ENCODE measurements at places on chromosomes 6 and 20.

- DNase-seq, result no peak
Measured at GRCh38 chr6:18021166-18021850, 33.9 kb upstream of the KIF13A start.

DNA sequence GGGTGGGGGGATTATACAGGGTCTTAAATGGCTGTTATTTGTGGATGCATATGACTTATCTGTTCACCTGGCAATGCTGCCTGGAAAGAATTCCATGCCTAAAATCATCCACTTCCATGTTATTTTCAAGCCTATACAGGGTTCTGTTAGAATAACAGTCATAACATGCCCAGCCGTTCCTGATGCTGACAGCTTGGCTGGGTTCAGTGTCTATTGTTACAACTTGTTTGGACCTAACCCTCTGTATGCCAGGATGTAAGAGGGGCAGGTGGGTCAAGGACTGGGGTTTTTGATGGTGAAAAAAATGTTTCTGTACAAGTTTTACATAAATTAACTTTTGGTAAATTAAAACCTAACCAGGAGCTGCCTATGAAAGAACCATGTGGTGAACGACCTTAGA lies 79.8 kb downstream of the GINS1 start:
- DNase-seq, result no peak

GRCh38 chr6:64146876-64147275 lies 511.3 kb downstream of the PHF3 start:
- DNase-seq, result no peak

- no peak for DNase-seq
Measured at GRCh38 chr20:4513720-4514119, 208.0 kb upstream of the PRND start.

DNA sequence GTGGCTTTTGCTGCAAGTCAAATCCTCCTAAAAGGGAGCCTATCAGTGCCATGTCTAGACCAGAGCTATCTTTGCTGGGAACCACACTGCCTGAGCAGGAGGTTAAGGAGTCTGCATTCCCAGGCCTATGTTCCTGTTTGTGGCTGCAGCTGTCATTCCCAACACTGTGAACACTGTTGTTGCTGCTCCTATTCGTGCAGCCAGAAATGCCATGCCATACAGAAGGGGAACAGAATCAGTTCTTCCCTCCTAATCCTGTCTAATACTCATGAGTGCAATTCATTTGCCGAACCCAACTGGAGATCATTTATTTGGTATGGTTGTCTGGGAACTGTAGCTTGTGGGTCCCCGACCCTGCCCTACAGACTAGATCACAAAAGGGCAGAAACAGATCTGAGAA lies 406.5 kb upstream of the GJE1 start:
- no peak for DNase-seq

- no peak for DNase-seq
Measured at GRCh38 chr6:41630946-41631345, 7.3 kb upstream of the MDFI start.

- no peak for DNase-seq
Measured at GRCh38 chr6:152188011-152188410, 380.5 kb downstream of the ESR1 start.

DNA sequence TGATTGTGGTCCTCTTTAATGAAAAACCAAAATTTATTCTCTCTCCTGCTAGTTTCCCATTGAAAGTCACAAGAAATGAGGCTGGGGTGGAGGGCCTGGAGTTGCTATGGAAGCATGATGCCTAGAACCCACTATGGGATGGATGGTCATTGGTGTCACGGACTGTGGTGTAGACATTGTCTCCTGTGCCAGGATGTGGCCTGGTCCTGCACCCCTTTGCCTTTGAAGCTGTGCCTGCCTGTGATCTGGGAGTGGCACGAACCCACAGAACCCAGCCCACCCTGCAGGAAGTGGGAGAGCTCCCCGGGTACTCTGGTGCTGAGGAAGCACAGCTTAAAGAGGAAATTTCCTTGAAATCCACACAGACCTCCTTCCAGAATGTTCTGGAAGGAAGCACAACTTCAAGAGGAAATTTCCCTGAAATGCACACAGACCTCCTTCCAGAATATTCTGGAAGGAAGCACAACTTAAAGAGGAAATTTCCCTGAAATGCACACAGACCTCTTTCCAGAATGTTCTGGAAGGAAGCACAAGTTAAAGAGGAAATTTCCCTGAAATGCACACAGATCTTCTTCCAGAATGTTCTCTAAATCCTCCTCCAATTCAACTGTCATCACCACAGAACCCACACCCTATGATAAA lies 105.6 kb downstream of the CDH26 start:
- no peak for DNase-seq

DNA sequence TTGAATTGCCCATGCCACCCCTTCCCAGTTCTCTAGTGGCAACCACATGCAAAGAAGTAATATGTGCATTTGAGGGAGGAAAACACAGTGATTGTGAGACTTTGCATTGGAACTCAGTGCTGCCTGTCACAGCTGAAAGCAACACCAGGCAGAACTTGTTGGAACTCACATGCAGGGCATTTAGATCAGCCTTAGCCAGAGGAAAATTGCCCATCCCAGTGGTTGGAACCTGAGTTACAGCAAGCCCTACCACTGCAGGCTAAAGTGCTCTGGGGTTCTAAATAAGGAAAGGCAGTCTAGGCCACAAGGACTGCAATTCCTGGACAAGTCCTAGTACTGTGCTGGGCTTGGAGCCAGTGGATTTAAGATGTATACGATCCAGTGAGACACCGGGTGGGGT lies 245.3 kb upstream of the UFL1 start:
- no peak for DNase-seq

GRCh38 chr6:165231581-165232561 lies 77.5 kb downstream of the C6orf118 start:
- DNase-seq, result no peak

GRCh38 chr6:40350747-40351217 lies 236.4 kb downstream of the LRFN2 start:
- DNase-seq, result no peak

DNA sequence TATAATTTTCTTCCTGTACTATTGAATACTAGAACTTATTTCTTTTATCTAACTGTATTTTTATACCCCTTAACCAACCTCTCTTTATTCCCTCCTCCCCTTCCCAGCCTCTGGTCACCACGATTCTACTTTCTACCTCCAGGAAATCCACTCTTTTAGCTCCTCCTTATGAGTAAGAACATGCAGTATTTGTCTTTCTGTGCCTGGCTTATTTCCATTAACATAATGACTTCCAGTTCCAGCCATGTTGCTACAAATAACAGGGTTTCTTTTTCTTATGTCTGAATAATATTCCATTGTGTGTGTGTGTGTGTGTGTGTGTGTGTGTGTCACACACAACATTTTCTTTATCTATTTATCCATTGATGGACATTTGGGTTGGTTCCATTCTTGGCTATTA lies 152.3 kb upstream of the OLIG3 start:
- no peak for DNase-seq

Data from activated gamma-delta T cell treated with Interleukin-2 at 50 U/mL for 16 hours (primary cell).